CD4-positive, alpha-beta T cell treated with Interleukin-12 subunit alpha and Interleukin-12 subunit beta, for 1 hour (primary cell): ENCODE measurements at places on chromosomes 6 and 20.

- no peak for DNase-seq
These were observed 426.9 kb downstream of the HTR1B start for GRCh38 chr6:77036400-77036799.

DNA sequence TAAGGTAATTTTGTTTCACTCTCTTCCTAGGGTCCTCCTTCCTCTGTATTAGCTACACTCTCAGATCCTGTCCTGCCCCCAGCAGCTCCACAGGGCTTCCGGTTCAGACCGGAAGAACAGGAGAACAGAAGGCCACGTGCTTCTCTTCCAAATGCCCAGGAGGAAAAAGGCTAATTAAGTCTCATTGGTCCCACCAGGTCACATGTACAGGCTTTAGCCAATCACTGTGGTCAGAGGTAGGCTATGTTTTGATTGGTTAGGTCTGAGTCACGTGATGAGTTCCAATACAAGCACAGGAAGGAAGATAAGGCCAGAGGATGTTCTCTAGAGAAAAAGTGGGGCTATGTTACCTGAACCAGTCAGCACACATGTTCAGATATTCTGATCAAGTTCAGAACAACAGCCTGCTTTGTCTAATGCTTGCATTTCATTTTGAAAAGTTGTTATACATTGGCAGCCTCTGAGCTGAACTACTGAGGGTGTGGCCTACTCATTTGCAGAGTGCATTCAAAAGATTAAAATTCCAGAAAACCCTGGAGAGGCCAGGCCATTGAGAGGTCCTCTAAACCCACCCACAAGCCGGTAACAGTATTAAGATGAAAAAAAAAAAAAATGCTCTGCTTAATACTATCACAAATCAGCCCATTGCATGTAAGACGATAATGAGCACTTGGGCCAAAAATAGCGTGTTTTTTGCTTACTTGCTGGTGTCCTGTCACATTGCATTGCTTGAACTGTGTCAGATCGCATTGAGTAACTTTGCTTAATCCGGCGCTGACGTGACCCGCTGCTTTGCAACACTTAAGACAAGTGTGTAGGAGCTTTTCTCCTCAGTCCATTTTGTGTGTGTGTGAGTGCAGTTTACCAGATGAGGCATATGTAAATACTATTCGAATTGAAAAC is 170.3 kb downstream of the TSHZ2 start:
- peak; percentile 0 for DNase-seq

- no peak for DNase-seq
These were observed 52.7 kb downstream of the ADGRF1 start for GRCh38 chr6:46989398-46989797.

- no peak for DNase-seq
These were observed 80.3 kb downstream of the NDUFAF5 start for GRCh38 chr20:13865156-13865555.

GRCh38 chr6:113011389-113011788 is 664.3 kb downstream of the RFPL4B start:
- no peak for DNase-seq

GRCh38 chr20:50246367-50247195 is 56.0 kb downstream of the CEBPB start:
- no peak for DNase-seq

DNA sequence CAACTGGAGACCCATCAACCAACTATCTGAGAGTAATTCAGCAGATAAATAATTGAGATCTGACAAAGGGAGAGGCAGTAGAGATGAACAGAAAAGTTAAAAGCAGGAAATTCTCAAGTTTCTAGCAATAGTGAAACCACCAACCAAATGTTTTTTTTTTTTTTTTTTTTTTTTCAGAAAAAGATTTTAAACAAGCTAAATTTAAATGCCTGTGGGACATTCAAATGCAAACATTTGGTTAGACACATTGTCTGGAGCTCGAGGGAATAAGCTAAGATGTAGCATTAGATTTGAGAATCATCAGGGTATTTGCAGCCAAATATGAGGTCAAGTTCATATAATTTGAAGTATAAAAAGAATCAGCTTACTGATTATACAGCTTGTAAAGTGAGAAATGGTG is 16.4 kb downstream of the RANBP9 start:
- no peak for DNase-seq

DNA sequence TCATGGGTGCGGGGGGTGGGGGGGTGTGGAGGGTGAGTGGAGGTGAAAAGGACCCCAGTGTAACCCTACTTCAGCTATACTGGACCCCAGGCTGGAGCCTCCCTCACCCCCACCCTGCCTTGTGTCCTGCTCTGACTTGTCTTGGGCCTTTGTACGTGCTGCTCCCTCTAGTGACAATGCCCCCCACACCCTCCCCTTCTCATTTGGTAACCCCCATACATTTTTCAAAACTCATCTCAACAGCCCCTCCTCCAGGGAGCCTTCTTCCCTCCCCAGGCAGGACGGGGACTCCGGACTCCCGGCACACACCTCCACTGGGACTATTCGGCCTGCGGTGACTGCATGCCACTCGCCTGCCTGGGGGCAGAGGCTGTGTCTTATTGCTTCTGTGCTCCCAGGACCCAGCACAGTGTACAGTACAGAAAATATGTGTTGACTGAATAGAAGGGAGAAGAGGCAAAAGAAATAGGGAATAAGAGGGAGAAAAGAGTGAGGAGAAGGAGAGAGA is 108.2 kb downstream of the VEGFA start:
- no peak for DNase-seq

- no peak for DNase-seq
These were observed 43.4 kb downstream of the QKI start for GRCh38 chr6:163457637-163458561.

- DNase-seq = no peak
These were observed 214.4 kb upstream of the DTNBP1 start for GRCh38 chr6:15877231-15877630.
